EH (cell line): ENCODE measurements at places on chromosomes 3 and 15.

GRCh38 chr15:46278486-46279090, 643.8 kb downstream of the SQOR start:
- DNase-seq, result no peak

GRCh38 chr15:43867096-43867495, 40.3 kb downstream of the WDR76 start:
- DNase-seq, result no peak

DNA sequence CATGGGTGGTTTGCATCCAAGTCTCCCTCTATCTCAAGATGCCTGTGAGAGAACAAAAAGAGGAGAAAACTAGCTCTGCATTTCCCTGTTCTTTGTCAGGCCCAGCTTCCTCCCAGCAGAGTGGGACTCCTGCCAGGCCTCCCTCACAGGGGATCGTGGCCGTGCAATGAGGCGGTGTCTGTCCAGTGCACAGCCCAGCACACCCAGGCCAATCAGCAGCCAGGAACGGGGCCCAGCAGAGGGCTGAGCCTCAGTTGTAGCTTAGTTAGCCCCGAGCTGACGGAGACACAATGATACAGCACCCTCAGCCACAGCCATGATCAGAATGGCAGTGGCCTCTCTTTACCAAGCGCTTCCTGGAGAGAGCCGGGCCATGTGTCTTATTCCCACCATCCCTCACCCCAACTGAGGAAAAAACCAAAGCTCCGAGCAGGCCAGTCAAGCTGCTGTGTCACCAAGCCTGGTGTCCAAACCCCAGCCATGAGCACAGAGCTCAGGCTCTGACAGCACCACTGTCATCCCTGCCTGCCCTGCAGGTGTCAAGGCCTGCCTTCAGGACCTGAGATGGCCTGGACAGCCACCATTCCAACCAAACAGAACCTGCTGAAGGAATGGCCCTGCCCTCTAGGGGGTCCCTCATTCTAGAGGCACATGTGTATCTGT, 71.1 kb downstream of the DNAJB8 start:
- DNase-seq, result peak; percentile 41

GRCh38 chr3:119500265-119500664, 1.9 kb downstream of the TIMMDC1 start:
- DNase-seq, result no peak

DNA sequence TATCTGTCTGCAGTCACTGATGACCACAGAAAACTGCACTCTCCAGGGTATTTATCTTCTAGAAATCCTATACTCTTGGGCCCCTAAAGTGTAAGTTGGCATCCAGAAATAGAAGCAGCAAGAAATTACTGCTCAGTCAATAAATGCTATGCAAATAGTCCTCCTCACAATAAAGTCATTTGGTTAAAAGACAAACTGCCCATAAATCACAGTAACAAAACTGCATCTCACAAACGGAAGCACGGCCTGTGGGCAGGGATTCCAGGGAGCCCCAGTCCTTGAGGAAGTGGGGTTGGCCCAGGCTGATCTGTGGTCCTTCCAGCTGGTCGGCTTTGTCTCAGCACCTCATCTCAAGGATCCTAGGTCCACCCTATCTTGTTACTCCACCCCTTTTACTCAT, 29.7 kb upstream of the SPATA12 start:
- no peak for DNase-seq

DNA sequence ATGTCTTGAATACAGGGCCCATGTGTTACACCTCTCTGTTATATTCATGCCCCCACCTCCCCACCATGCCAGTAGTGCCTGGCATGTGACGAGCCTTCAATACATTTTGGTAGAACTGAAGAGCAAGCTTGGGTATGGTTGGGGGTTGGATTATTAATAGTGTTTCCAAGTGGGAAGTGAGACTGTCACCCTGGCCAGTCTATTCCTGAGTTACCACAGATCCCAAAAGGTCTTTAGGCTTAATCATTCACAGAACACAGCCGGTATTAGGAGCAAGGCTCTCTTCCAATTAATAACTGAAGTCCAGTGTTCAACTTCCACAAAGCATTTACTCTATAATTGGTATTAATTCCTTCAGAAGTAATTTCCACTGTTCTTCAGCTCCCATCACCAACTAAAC, 231.9 kb upstream of the LRTM1 start:
- DNase-seq, result no peak

- DNase-seq, result no peak
These were observed 319.6 kb upstream of the SEMA6D start for GRCh38 chr15:47397655-47398054.

- DNase-seq, result peak; percentile 24
These were observed 19.0 kb downstream of the USP13 start for GRCh38 chr3:179671747-179672242.

DNA sequence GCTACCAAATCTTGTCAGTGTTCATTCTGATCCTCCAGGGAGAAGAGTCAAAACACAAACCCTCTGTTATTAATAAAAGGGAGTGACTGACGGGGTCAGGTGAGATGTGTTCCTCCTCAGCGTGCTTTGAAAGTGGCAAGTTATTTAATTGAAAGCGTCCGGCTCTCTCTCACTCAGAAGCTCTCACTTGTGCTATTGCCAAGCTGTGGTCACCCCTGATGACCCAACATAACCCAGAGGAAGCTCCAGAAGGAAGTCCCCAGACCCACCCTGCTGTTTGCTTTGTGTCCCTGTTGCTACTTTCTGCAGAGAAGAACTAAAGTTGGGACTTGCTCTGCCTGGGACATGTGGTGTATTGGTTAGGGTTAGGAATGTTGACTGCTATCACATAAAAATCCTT, 235.6 kb downstream of the EDEM1 start:
- no peak for DNase-seq

DNA sequence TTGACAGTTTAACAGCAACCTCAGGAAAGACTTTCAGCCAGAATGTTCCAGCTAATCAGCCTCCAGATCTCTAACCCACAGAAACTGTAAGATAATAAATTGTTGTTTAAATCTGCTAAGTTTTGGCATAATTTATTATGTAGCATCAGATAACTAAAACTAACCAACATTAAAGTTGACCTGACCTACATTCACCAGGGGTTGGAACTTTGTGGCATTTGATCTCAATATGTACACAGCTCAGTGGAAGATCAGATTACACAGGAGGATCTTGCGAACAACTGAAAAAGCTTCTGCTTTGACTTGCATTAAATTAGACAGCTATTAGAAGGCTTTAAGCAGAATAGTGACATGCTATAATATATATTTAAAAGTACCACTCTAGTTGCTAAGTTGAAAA, 91.4 kb upstream of the POU1F1 start:
- DNase-seq, result no peak

- peak; percentile 72 for DNase-seq
These were observed 48.7 kb upstream of the IREB2 start for GRCh38 chr15:78389322-78389721.

DNA sequence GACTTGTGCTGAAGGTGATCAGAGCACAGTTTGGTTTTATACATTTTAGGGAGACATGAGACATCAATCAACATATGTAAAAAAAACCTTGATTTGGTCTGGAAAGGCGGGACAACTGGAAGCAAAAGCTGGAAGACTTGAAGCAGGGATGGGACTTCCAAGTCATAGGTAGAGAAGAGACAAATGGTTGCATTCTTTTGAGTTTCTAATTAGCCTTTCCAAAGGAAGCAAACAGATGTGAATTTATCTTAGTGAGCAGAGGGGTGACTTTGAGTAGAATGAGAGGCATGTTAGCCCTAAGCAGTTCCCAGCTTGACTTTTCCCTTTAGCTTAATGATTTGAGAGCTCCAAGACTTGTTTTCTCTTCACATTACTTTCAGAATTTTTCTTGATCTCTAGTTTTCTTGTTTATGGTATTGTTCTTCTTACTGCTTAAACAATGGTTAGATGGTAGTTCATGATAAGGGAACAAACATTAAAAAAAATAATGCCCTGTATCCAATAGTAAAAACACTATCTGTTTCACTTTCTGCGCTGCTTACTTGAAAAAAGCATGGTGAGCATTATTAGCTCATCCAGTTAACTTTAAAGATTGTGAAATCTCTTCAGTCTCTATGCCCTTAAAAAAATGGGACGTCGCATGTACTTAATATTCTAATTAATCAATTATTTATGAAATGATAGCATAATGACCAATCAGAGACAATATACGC, 48.5 kb upstream of the BCHE start:
- no peak for DNase-seq

DNA sequence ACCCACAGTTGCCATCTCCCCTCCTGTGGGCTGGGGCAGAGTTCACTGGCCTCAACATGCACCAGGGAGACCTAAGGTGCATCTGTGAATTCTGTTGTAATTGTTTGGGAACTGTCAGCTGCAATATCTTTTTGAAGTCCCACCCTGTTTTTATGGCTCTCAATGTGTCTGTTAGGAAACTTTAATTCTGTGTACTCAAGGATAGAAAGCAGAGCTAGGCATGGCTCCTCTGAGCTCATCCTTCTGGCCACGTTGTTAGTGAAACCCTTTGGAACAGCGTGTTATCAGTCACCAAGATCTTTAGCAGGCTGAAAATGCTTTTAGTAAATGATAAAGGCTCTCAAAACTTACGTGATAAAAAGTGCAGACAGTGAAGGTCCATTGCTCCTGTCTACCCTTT, 33.6 kb upstream of the MTMR10 start:
- DNase-seq, result peak; percentile 86

- DNase-seq, result no peak
These were observed 134.7 kb downstream of the TMCC1 start for GRCh38 chr3:129758785-129759320.

DNA sequence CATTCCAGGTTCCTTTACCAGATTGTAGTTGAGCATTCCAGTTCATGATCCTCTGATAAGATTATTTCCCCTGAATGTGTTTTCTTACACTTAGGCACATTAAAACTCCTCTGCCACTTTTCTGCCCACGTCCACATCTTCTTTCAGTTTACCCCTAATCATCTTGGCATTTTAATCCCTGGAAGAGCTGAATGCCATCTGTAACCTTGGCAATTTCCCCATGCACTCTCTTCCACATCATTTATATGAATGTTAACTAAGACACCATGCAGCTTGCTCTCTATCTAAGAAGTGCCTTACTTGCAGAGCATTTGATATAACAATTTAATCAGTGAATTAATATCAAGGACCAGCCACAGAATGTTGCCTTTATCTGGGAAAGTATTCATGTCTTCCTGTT, 25.8 kb downstream of the TIMP4 start:
- DNase-seq, result no peak
